ENCODE measurements at places on chromosomes 7 and 10.

DNA sequence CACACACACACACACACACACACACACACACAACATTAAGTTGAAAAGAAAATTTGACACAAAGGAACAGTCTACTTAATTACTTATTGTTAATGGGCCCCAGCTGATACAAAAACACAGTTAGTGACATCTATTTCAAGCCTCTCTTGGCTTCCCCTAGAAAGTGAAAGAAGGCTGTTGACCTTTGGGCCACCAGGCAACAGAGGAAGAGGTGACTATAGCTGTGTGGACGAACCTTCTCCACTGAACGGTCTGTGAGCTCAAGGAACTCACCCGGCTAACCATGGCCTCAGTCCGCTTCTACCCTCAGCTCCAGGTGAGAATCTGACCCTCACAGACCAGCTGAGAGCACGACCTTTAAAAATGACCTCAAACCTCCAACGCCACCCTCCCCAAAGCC is 32.9 kb upstream of the CALN1 start:
- no peak for DNase-seq

DNA sequence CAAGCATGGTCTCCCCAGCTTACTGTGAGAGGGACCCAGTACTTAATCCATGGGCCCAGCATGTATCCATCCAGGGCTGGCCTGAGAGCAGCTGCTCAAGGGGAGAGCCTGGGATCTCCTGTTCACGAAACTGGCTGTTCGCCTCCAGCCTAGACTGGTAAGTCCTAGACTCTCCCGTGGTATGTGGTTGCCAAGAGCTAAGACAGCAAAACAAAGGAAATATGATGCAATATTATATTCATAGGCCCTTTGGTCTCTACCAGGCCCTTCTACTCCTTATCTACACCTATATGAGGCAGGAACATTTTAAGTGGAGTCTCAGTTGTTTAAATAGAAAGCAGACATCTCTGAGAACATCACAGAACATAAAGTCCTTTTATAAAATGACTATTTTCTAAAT is 28.9 kb upstream of the STK17A start:
- DNase-seq: no peak

GRCh38 chr7:134351424-134351823 is 34.7 kb upstream of the SLC35B4 start:
- no peak for DNase-seq

DNA sequence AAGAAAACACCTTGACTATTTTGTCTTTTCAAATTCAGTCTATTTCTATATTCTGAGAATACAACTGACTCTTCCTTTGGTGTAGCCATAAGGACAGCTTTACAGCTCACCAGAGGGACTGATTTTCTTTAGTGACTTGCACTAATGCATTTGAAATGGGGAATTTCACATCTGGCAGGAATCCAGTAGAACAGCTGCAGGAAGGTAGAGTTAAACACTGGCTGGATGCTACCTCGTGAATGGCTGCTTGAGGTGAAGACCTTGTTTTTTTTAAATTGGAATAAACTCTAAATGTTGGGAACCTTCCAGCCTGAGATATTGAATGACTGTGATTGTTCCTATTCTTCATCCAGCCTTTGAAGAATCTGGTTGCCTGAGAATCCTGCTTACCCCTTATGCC is 139.5 kb upstream of the STK17A start:
- DNase-seq: no peak

DNA sequence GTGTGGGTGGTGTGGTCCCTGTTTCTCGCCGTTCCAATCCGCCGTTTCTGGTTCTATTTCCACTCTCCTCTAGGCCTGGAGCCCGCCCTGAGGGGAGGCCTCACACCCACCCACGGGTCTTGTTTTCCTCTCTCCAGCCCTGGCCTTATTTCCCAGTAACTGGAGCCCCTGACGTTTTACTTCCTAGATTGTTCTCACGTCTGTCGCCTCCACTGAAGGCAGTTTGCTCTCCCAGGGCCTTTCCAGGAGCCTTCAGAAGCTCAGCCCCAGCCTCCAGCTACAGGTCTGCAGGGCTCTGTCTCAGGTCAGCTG is 30.6 kb downstream of the CFAP46 start:
- DNase-seq: no peak

DNA sequence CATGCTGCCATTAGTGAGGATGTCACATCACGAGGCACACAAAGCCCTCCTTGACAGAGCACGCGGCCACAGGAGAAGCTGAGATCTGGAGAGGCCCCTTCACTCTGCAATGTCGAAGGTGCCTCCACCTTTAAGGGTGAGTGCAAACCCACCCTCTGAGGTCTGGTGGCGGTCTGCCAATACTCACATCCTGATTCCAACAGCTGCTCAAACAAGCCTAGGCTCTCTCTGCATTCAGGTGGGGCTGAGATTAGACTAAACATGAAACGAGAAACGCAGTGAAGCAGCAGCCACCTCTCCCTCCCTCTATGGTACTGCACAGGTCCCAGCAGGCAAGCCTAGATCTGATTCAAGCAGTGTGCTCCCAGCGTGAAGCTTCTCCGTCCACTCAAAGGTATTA is 151.8 kb downstream of the TCERG1L start:
- DNase-seq: no peak

GRCh38 chr7:118502235-118502634 is 277.7 kb downstream of the ANKRD7 start:
- DNase-seq: no peak

DNA sequence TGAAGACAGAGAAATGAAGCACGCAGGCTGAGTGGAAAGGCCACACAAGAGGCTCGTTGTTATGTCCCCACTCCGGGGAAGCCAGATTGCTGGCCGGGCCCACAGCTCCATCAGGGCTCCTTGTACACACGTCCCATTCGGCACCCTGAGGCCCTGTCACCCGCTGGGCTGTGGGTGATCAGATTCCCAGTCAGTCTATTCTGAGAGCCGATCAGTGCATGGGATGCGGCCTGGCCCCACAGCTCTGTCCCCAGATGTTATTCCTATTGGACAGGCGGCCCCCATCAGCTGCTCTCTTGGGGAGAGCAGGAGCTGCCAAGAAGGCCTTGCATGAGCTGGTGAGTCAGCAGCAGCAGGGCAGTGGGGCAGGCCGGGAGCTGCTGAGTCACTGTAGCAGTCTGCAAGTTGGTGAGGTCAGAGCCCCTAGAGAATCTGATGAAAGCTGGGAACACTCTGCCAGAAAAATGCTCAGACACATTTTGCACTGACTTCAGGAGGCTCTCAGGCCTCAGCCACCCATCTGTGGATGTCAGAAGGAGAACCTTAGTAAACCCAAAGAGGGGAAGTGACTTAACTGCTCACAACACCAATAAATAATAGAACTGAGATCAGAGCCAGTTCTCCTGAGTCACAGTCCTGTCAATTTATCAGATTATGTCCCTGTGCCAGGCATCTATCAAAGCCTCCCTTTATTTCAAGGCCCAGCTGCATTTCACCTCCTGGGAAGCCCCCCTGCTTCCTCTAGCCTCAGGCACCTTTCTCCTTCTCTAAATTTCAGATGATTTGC is 9.4 kb upstream of the PSAP start:
- peak; percentile 62 for DNase-seq

DNA sequence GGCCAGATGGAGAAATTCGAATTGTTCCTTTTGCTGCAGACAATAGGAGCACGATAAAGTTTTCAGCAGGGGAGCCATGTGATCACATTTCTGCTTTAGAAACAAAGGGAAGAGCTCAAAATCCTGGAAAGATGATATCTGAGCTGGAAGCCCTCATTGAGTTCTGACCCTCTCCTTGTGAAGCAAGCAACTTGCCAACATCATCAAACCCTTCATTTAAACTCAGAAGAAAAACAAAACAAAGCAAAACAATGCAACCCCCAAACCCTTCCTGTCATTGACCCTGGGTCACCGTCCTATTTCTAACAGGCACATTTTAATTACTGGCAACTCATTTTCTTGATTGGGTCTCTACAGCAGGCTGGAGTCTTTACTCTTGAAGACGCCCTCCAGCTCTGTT is 198.3 kb upstream of the ZNF32 start:
- DNase-seq: no peak

- DNase-seq: peak; percentile 31
Observed at GRCh38 chr10:101782811-101783735, at the start of gene NPM3. NPM3 (minus strand) TSS chr10:101783446; CDS start chr10:101783390, 56 bp downstream.

DNA sequence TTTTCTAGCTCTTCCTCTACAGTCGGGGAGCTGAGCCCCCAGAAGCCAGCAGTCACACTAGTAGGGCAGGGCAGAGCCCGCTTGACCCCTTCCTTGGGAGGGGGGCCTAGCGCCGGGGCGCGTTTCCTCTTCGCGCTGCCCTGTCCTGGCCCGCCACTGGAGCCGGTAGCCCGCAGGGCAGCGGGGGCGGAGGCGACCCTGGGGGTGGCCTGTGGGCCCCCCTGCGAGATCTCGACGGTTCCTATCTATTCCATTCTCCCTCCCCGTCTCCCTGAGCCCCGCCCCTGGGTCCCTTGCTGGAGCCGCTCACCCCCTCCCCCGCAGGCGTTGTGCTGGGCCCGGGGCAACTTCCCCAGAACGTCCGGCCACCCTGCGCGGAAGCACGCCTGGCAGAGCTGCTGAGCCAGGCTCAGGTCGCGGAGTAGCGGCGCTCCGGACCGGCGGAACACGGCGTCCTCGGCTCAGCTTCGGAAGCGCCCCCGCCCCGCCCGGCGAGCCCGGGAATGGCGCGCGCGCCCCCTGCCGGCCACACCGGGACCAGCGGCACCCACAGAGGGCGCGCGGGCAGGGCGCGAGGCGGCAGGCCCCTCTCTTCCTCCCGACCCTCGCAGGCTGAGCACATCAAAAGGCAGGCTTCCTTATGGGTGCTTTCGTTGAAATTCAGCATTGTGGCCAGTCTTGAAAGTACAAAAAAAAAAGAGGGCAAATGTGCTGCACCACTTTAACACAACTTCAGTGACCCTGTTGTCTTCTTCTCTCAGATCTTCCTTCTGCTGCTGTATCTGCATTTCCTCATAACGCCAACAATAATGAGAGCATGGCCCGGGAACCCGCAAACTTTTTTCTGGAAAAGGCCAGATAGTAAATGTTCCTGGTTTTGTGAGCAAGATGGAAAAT is 327.6 kb downstream of the TNS3 start:
- peak; percentile 71 for DNase-seq

DNA sequence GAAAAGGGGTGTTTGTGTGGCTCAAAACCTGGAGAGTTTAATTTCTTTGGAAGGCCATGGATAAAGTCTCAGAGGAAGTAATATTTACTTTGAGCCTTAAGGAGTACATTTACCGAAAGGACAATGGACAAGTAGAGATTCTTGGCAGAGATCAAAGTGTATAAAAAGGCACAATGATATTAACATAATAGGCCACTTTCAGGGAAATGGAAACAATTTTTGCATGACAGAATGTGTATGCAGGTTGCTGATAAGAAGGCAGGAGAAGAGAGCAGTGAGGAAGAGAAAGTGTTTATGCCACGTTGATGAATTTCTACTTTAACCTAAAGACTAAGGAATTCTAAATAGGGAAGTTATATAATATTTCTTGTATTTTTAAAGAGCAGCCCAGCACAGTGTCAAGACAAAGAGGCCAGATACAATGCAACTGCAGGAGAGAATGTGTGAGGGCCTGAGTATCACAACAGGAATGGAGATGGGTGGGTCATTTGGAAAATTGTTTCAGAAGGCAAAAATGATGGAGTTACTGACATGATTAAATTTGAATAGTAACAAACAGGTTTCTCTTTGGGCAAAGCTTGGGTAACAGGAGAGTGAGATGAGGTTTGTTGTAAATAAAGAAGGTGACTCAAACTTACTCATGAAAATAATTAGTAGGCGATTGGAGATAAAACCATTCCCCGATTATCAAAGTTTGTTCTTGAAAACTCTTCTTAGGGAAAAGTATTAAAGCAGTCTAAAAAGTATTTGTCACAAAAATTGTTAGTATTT is 84.1 kb downstream of the THSD7A start:
- no peak for DNase-seq

DNA sequence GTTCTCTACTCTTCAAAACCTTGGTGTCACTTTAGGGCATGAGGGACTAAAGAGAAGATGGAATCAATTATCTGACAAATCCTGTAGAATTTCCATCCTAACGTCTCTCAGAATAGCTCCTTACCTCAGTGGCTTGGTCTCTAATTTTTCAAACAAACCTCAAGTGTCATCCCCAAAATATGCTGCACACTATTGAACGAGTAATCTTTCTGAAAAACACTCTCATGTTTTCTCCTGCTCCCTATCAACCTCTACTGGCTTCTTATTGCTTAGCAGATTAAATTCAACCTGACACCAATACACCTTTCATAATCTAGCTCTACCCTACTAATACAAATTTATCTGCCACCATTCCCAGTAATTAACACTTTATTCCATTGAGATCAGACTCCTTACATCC is 8.5 kb downstream of the CNOT4 start:
- DNase-seq: no peak

DNA sequence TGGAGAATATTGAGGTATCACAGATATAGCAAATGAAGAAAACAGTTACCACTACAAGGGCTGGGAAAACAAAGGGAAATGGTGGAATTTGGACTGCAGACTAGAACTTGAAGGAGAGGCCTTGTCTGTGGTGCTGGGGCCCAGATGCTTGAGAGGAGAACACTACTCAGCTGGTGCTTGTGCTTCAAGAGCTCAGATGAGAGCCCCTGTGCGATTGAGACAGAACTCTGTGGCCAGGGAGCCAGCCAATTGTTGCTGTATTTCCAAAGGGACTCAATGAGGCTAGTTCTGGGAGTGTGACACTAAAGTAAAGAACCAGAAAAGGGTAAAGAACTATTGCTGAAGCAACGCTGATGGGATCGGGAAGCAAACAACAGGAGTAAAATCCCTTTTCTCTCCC is 406.5 kb upstream of the SEMA3D start:
- DNase-seq: peak; percentile 20

DNA sequence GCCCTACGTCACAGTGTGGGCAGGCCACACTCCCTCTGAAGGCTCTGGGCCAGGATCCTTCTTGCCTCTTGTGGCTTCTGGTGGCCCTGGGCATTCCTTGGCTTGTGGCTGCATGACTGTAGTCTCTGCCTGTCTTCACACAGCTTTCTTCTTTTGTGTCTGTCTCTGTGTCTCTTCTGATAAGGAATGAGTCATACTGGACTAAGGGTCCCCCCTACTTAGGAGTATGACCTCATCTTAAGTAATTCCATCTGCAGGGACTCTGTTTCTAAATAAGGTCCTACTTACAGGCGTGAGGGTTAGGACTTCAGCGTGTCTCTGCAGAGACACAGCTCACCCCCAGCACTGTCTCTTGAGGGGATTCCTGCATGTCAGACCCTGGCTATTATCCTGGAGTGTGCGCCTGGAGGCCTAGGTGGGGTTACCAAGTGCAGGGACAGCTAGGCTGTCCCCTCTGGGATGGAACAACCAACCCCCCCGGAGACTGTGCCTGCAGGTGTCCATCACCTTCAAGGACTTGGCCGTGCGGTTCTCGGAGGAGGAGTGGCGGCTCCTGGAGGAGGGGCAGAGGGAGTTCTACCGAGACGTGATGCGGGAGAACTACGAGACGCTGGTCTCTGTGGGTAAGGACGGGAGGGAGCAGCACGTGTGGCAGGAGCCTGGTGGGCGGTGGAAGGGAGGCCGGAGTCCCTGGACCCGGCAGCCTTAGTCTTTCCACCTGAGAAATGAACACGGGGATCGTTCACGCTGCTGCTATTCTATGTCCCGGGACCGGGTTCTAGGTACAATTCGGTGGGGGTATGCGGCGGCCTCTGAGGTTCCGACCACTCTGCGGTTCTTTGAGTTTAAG is 54.1 kb downstream of the ZNF467 start:
- no peak for DNase-seq

GRCh38 chr10:88916986-88917385 is 35.6 kb downstream of the ACTA2 start:
- DNase-seq: no peak

- DNase-seq: no peak
Observed at GRCh38 chr7:14834456-14834855, 68.1 kb downstream of the DGKB start.

GRCh38 chr7:106444068-106444655 is 159.4 kb upstream of the NAMPT start:
- DNase-seq: no peak

All from NCI-H524 (cell line).